ENCODE measurements at places on chromosomes 2 and 18. TPM values are rescaled to one million over a fixed set of nuclear protein-coding genes. Genes with fewer than 3 reads are reported as not detected.

DNA sequence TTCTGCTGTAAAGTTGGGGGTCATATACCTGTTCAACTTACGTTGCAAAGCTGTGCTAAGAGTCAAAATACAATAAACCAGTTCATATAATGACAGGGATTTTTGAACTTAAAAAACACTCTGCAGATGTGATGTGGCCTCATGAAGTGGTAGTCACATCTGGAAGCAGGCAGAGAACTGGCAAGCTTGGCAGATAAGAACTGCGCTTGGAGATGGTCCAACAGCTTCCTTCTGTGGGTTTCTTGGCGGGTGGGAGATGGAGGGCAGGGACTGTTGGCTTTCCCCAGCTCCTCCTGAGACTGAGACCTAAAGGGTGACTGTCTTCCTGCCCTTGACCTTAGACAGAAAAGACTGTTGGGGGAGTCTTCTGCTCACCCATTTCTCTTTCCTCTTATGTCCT is 140.4 kb downstream of the CTIF start:
- DNase-seq: no peak

- DNase-seq: no peak
Measured at GRCh38 chr2:177679611-177680605, 287.3 kb downstream of the AGPS start.

Gene EVX2
- not detected for total RNA-seq

Gene COL4A4
- total RNA-seq: under 0.01 TPM

Gene SATB2
- 0.60 TPM for total RNA-seq

Measured in lung microvascular endothelial cell (primary cell).